ENCODE measurements at places on chromosomes 16 and 17.
A peak's percentile ranks its signal among the peaks of the same experiment; 100 is the strongest.

- no peak for DNase-seq
Observed at GRCh38 chr17:48543854-48544348, 1.0 kb downstream of the HOXB2 start.

DNA sequence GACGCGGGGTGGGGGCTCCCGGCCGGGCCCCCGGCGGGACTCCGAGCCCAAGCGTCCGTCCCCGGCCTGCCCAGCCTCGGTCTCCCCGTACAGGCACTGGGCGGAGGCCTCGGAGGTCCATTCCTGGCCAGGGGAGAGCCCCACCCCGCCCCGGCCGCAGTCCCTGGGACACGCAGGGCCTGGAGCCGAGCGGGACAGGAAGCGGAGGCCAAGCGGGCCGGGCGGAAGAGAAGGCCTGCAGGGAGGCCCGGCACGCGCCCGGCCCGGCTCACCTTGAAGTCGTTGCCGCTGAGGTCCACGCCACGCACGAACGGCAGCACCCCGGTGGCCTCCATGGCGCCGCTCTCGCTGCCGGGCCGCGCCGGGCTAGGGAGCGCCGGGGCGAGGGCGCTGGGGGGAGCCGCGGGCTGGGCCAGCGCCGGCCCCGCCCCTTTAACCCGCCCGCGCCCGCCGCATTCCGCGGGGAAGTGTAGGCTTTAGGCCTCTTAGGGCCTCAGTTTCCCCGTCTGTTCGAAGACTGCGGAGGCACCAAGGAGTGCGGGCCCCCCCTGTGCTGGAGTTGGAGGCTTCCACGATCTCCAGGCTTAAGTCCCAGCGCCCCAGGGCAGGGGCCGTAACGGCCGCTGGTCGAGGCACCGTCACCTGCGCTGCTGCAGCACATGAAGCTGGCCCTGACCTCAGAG, at the start of gene FLII:
TSS of gene FLII (minus strand) at position 383 of the 683 bp plus-strand sequence. CDS start at position 335, 48 bp downstream.
- DNase-seq, result no peak

- no peak for DNase-seq
Observed at GRCh38 chr17:48627118-48627597, 1.0 kb upstream of the HOXB9 start.

DNA sequence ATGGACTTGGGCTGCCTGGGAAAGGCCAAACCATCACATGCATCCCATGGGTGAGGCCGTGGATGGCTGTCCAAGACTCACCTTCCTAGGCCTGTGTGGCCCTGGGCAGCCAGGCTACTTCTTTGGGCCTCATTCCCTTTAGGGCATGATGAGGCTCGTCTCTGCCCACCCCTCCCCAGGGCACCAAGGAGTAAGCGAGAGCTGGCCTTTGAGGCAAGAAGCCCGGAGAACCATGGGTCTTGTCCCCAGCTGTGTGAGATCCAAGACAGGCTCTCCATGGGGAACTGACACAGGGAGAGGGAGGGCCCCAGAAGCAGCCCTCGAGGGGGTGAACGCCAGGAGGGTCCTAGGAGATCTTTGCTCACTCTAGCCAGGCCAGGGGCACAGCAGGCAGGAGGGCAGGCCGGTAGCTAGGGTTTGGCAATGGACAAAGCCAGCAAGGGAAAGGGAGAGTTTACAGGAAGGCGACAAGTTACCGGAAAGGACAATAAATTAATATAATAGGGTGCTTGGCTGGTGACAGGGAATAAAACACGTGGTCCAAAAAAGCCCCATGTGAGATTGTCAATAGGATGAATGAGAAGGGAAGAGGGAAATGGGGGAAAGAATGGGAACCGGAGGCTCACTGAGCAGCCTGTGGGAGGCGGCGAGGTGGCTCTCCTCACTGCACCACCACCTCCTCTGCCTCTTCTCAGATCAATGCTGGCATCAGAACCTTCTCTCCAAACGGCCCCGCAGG, 119.1 kb downstream of the SDK2 start:
- no peak for DNase-seq

- DNase-seq, result no peak
Observed at GRCh38 chr17:9192010-9192409, 170.7 kb downstream of the NTN1 start.

GRCh38 chr16:27080895-27081294, 14.2 kb downstream of the C16orf82 start:
- DNase-seq, result peak; percentile 29

DNA sequence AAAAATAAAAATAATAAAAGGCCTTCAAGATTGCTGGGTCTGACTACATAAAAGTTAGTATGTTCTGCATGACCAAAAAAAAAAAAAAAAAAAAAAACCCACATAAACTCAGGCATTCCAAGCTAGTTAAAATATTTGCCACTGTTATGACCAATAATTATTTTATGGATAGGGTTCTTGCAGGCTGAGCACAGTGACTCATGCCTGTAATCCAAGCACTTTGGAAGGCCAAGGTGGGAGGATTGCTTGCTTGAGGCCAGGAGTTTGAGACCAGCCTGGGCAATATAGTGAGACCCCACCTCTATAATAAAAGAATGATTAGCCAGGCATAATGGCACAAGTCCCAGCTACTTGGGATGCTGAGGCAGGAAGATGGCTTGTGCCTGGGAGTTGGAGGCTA, 8.1 kb downstream of the SCNN1B start:
- no peak for DNase-seq

GRCh38 chr17:7845359-7846062, 9.4 kb upstream of the TMEM88 start:
- no peak for DNase-seq

DNA sequence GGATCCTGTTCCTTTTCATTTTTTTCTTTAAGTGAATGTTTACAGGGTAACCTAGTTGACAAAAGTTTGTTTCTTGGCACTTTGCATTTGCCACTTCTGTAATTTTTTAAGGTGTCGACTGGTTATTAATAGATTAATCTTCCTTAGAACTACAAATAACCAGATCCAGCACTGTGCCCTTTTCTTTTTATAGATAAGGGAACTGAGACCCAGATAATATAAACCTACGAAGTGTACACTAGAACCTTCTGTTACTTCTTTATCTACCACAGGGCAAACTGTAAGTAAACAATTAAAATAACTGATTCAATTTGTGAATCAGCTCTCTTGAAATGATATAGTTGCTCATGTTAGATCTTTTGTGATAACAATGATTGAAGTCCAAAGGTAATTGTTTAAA, 55.4 kb downstream of the NLK start:
- no peak for DNase-seq

DNA sequence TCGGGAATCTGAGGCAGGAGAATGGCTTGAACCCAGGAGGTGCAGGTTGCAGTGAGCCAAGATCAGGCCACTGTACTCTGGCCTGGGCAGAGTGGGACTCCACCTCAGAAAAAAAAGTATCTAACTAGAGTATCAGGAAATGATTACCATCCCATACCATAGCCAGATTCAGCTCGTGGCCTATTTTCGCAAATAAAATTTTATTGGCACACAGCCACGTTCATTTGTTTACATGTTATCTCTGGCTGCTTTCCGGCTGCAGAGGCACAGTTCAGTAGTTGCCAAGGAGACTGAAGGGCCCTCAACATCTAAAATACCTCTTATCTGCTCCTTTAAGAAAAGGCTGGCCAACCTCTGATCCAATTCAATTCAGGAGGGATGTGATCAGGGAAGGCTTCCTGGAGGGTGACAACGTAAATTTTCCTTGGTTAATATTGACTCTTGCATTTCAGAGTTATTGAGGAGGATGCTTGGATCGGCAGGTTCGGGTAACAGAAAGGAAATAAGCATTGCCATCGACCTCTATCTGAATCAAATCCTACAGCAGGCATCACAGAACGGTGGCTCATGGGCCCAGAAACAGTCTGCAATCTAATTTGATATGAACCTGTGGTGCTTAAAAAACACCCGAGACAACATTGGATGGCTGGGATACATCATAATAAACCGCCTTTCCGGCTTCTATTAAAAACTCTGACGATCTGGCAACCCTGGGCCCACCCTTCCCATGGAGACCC, 73.8 kb downstream of the XYLT1 start:
- DNase-seq, result no peak

DNA sequence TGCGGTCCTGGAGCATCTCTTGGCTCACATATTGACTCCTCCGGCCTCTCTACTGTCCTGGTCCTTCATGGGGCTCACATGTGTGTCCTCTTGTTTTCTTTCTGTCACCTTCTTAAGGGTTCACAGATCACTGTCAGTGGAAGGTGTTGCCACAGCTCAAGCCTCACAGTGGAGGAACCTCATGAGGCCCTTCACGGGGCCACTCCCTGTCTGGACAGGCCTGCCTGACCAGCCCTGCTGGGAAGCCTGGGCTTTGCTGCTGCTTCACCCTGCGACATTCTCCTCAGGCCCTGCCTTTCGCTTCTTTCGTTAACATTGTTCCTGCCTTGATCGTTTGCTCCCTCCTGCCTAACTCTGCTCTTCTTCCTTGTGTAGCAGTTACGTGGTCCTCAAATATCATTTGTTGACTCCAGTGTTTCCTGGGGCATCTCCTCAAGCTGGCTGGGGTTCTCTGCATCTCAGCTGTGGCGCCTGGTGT, 55.9 kb downstream of the WDR45B start:
- DNase-seq, result no peak

DNA sequence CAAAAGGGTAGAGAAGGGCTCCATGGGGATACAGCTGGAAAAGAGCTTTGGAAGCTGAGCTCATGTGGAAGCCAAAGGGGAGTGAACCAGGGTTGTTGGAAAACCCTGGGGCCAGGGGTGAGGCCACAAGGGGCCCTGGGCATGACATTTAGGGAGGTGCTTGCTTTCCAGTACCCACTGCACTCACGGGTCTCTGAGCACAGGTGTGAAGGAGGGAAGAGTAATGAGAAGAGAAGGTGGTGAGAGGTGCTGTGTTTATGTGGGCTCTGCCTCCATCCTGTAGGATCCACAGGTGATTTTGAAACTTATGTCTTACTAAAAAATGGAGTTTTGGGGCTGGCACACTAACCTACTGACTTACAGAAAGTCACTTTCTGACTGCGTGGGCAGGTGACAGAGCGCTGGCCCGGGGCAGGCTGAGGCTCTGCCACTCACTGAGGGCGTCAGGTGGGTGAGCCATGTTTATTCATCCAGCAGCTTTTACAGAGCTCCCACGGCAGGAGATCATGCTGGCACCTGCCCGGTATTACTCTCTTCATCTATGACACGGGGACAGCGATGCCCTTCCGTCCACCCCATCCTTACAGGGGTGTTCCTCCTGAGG, 18.9 kb downstream of the KSR1 start:
- DNase-seq, result no peak

DNA sequence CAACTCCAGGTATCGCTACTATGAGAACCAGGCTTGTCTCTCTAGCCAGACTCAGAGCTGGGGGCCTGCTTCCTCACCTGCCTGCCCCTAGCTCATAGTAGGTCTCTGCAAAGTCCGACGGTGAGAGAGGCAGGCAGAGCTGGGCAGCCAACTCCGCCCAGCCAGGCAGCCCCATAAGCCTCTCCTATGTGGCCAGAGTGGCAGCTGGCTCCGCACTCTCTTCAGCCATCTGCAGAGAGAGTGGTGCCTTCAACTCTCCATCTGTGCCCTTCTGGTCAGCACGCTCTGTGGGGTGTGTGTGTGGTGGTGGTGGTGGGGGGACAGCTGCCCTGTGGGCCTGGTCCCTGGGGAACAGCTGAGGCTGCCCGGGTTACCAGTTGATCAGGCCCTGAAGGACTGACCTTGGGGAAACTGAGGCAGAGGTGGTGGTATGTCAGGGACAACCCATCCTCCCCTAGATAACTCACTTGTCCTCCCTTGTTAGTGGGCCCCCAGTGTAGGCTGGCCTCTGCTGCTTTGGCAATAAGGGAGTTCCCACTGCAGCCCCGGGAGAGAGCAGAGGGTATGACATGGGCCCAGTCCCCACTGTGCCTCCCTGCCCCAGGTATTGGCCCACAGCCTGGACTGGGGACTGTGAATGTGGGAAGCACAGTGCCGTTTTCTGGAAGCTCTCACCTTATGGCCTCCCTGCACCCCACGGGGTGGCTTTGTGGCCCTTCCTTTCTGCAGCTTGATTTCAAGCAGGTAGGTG, 1.8 kb upstream of the ADGRG1 start:
- DNase-seq, result no peak

GRCh38 chr17:68238164-68238870, 9.5 kb upstream of the AMZ2 start:
- no peak for DNase-seq

- no peak for DNase-seq
Observed at GRCh38 chr17:3635474-3636153, 436 bp downstream of the SHPK start.

DNA sequence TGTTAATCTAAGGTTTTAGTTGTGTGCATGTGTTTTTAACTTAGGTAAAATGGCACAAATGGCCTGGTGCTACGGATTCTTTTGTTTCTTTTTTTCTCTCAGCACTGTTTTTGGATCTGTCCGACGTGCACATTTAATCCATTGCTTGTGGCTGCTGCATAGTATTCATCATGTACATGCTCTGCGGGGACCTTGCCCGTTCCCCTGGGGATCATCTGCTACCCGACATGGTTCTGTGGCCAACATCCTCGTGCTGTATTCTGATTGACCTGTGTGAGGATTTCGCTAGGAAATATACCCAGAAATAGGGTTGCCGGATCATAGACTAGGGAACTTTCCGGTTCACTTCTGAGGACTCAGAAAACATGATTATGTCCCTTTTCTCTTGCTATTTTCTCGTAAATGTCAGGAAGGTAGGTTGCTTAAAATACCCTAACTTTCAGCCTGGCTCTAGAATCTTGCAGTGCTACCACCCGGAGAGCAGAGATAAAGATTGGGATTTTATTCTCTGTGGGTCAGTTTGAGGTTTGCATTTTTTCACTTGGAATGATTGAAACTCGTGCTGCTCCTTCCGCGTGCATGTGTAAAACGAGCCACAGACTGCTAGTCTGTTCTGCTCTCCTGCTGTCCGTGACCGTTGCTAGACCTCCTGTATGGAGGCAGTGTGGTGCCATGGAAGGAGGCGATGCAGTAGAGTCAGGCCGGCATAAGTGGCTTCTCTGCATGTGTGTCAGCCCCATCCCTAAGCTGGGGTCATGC, 42.9 kb downstream of the LDHD start:
- no peak for DNase-seq

DNA sequence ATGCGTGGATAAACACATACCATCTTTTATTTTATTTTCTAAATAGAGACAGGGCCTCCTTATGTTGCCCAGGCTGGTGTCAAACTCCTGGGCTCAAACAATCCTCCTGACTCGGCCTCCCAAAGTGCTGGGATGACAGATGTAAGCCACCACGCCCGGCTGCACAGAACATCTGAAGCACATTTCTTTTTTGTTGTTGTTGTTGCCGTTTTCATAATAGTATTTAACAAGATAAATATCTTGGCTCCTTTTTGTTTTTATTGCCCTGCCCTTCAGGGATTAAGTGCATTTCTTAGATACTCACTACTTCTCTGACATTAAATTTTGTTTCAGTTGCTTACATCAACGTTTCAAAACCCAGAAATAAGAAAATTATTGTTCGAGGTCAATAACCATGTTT, 37.4 kb downstream of the ANKRD11 start:
- no peak for DNase-seq

Measured in HCT116 (cell line).